ENCODE measurements at places on chromosomes 6 and 20. TPM values are rescaled to one million over a fixed set of nuclear protein-coding genes. Genes with fewer than 3 reads are reported as not detected.

DNA sequence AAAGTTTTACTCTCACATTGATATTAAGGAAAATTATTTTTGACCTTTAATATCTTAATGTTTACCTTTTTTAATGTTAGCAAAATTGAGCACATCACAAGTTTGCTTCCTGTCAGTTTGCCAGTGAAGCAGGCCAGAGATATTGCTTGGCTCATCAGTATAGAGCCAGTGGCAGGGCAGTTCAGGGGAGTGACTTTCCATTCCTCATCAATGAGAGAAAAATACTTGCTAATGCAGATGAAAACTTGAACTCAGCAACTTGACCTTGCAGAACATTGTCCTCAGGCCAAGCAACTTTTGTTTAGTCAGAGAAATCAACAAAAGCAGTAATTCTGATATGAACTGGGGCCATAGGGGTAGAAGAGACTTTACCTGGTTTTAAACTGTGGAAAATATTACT lies 6.9 kb downstream of the TAB2 start:
- DNase-seq: no peak

DNA sequence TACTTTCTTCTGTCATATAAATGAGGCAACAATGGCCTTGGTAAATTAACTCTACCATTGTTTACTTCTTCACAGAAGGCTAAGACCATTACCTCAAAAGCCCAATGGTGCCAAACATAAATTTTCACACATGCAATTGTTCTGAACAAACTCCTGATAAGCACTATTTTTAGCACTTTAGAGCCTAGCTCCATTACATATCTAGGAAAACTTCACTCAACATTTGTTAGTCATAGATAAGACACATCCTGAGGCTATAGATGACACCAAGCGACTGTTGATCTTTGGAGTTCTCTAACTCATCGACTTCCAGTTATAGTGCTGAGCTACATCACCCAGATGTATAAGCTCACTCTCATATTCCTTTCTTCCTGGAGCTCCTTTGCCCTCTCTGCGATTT lies 245.9 kb downstream of the EYS start:
- no peak for DNase-seq

- no peak for DNase-seq
Measured at GRCh38 chr6:134322216-134322615, 4.3 kb upstream of the SGK1 start.

DNA sequence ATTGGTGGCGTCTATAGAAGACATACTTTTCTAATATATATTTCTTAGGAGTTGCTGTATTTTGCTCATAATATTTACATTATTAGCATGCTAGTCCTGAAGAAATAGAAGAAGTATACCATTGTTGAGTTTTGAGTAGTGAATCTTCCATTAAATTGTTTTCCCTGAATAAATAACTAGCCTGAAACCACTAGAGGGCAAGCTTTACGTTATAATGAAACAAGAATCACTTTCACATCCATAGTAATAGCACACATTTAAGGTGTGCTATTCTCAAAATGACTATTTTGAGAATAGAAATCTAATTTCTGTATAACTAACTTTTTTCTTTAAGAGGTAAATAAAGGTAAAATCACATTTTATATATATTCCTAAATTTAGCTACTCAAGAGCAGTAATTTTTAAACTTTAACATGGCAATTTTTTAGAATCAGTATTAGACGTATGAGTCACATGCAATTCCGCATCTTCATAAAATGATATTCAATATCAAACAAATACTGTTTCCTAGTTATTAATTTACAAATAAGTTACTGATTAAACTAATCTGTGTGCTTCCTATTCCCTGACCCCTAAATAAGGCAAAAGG lies 213.2 kb upstream of the MANEA start:
- no peak for DNase-seq

DNA sequence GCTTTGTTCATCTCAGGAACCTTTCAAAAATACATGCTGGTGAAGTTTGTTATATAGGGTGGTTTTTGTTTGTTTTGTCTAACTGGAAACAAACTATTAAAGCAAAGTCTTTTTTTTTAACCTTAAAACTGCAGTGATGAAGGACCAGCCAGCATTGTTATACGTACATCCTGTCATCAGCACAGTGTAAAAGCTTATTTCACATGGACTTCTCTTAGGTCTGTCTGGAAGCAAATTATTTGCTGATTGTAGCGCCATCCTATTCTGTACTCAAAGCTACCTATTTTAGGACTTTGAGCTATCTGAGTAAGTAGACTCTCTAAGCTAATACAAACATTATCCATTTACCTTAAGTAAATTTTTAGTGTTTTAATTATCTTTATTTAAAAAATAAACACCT lies 61.7 kb downstream of the SNX9 start:
- DNase-seq: no peak

- DNase-seq: no peak
Measured at GRCh38 chr6:17845598-17845997, 138.9 kb upstream of the NUP153 start.

- DNase-seq: no peak
Measured at GRCh38 chr6:109048176-109048575, 46.5 kb downstream of the SESN1 start.

Gene PNPLA1
- 0.32 TPM for total RNA-seq

Gene RAET1E
- 0.29 TPM for total RNA-seq

Gene PGC
- not detected for total RNA-seq

All from mesenteric fat pad (tissue), 1 donor.